ENCODE measurements at places on chromosomes 2 and 18. TPM values are rescaled to one million over a fixed set of nuclear protein-coding genes. Genes with fewer than 3 reads are reported as not detected.

- H3K4me3 ChIP-seq: no peak overlapping the region
- H3K27ac ChIP-seq: no peak overlapping the region
- DNase-seq: no peak
- H3K4me1 ChIP-seq: no peaks in the 10 kb centered on the region
- no peaks in the 10 kb centered on the region for H3K27me3 ChIP-seq
These were observed 88.4 kb upstream of the TPO start for GRCh38 chr2:1324884-1325283.

The AP1S3 gene
- 11.0 TPM for total RNA-seq

- no peaks in the 10 kb centered on the region for H3K36me3 ChIP-seq
- H3K27me3 ChIP-seq: no peaks in the 10 kb centered on the region
- H3K27ac ChIP-seq: no peak overlapping the region
- no peak for DNase-seq
These were observed 48.6 kb upstream of the CD302 start for GRCh38 chr2:159846564-159846963.

DNA sequence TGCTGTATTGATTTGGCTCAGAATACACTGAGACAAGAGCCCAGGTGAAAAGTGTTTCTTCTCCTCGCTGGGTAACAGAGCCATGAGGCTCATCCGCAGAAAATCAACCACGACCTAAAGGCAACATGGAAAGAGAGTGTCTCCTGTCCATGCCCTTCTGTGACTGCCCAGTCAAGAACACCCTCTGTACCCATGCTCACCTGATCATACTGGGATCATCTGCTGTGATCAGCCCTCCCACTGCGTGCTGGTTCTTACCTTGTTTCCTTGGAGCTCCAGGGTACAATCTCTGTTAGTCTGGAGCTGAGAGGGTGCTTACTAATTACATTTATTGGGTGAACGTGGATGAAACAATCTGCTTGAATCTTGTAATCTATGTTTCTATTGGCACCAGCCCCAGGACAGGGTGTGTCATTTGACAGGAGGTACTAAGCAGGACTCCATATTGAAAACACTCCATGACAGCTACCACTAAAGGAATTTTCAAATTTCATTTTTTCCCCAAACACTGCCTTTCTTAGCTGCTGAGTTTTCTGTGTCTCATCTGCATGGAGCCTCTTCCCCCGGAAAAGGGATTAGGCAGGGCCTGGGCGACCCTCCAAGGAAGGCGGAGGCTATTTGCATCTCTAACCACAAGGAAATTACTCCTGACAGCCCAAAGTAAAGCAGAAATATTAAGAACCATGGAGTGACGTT lies 39.7 kb upstream of the GRP start:
- H3K27me3 ChIP-seq: no peaks in the 10 kb centered on the region
- no peak overlapping the region for H3K27ac ChIP-seq
- DNase-seq: no peak
- no peak overlapping the region for H3K4me3 ChIP-seq
- no peaks in the 10 kb centered on the region for H3K4me1 ChIP-seq

DNA sequence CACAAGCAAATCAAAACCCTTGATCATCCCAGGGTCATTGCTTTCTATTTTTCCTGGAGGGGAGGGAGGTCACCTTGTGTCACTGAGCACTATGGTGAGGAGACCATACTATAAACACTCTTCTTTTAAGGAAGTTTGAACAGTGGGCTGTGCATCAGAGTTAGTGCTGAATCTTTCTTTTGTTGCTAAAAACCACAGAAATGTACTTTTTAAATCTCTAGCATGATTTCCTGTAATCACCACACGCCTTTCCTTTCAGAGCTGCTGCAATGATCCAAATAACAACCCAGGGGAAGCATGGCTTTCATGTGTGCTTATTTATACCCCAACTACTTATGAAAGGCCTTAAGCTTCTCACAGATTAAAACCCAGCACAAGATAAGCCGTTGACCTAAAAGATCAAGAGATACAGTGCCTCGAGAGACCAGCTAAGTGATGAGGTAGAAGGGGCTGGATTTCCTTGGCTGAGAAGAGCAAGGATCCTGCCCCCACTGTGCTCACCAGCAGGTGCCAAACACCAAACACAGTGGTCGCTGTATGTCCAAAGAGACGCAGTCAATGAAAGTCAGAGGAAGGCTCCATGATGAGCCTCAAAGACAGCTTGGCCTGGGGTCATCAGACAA lies 34.7 kb downstream of the TRABD2A start:
- no peaks in the 10 kb centered on the region for H3K27me3 ChIP-seq
- no peak overlapping the region for H3K27ac ChIP-seq
- DNase-seq: no peak
- no peak overlapping the region for H3K4me3 ChIP-seq

- H3K36me3 ChIP-seq: peaks cover 4% of the 10 kb centered on the region
- H3K4me1 ChIP-seq: peaks cover 3% of the 10 kb centered on the region
- DNase-seq: no peak
- H3K27me3 ChIP-seq: no peaks in the 10 kb centered on the region
These were observed 93.8 kb downstream of the ROCK2 start for GRCh38 chr2:11250400-11251196.

DNA sequence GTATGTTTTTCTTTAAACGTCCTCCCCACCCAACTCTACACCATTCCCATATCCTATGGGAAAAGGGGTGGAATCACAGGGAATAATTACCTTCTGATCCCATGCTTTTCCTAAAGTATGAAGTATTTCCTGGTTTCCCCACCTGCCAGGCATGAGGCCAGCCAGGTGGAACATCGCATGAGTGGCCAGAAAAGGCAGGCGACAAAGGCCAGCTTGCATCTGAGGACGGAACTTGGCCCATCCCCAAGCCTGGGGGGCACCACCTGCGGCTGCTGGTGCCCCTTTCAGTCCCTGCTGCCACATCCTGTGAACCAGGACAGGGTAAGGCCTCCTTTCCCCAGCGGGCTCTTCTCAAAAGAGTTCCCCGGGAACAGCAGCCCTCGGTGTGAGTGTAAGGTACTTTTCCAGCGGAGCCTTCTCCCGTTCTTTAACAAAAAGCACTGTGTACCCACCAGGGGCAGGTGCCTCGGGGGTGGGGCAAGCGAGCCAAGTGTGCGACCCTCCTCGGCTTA lies 1.2 kb upstream of the ERFE start:
- H3K4me1 ChIP-seq: no peaks in the 10 kb centered on the region
- no peak for DNase-seq
- H3K27me3 ChIP-seq: peaks cover 4% of the 10 kb centered on the region

DNA sequence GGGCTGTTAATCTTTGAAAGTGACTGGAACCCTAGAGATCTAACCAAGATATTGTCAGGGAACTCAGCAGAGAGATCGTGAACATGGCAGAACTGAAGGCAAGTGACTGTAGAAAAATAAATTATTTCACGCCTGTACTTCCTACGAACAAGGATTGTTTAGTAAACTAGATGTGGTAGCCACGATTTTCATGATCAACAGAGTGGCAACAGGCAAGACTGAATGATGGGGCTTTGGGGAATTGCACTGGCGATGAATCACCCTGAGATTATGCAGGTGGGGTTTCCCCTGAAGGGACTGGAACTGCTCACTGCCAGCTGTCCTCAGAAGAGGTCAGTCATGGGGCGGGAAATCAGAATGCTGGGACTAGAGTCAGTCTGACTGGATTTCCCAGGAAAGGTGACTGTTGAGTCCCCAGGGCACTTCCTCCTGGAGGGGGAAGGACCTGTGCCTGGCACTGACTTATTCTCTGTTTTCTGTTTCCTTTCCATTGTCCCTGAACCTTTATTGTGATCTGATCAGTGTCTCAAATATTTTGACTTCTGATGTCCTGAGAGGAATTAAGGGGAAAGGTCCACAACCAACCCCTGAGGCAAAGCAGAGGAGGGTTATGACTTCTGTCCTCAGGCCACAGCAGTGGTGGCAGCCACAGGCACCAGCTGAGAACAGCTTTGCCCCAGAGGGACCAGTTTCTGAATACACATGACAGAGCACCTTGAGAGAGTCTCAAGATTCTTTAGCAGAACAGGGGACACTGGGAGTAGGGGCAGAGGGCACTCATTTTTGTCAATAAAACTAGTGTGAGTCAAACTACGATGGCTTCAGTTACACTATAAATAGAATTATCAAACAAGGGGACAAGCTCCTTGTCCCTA lies 70.0 kb downstream of the NAB1 start:
- H3K4me3 ChIP-seq: no peak overlapping the region
- H3K27ac ChIP-seq: no peak overlapping the region
- DNase-seq: no peak
- no peaks in the 10 kb centered on the region for H3K27me3 ChIP-seq
- H3K4me1 ChIP-seq: no peaks in the 10 kb centered on the region
- peaks cover 6% of the 10 kb centered on the region for H3K36me3 ChIP-seq

GRCh38 chr2:35787302-35788031 lies 568.1 kb upstream of the CRIM1 start:
- no peak overlapping the region for H3K27ac ChIP-seq
- no peak overlapping the region for H3K4me3 ChIP-seq
- H3K27me3 ChIP-seq: no peaks in the 10 kb centered on the region

The BOLL gene
- total RNA-seq: not detected

The RTP5 gene
- not detected for total RNA-seq

The DSC1 gene
- not detected for total RNA-seq

The PSMD14 gene
- 86.4 TPM for total RNA-seq

GRCh38 chr18:57527556-57528229 lies 58.8 kb downstream of the FECH start:
- H3K4me3 ChIP-seq: no peak overlapping the region
- H3K36me3 ChIP-seq: peaks cover 4% of the 10 kb centered on the region
- no peak overlapping the region for H3K27ac ChIP-seq
- DNase-seq: no peak

The RIT2 gene
- 1.3 TPM for total RNA-seq

GRCh38 chr2:240873805-240874714 lies 5.4 kb downstream of the AGXT start:
- no peak for DNase-seq
- H3K4me3 ChIP-seq: no peak overlapping the region
- no peak overlapping the region for H3K27ac ChIP-seq
- no peaks in the 10 kb centered on the region for H3K4me1 ChIP-seq
- H3K36me3 ChIP-seq: no peaks in the 10 kb centered on the region
- H3K27me3 ChIP-seq: no peaks in the 10 kb centered on the region

The ALKAL2 gene
- 0.48 TPM for total RNA-seq

DNA sequence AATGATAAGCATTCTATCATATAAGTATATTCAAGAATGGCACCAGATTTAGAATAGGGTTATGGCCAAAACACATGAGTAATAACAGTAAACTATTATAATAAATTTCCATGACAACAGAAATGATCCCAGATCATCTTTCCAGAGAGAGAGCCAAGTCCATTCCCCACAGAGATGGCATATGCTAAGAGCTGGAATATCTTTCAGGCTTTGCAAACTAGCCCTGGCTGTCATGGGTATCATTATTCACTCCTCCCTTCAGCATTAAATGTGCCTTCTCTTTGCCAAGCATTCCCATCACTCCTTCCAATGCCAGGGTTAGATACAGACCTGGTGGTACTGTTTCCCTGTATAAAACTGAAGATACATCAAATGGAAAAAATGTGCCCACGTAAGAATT lies 10.9 kb downstream of the FEZ2 start:
- peaks cover 57% of the 10 kb centered on the region for H3K36me3 ChIP-seq
- H3K4me1 ChIP-seq: no peaks in the 10 kb centered on the region
- no peaks in the 10 kb centered on the region for H3K27me3 ChIP-seq
- H3K27ac ChIP-seq: no peak overlapping the region

- H3K27me3 ChIP-seq: no peaks in the 10 kb centered on the region
- no peak overlapping the region for H3K4me3 ChIP-seq
- DNase-seq: no peak
These were observed 46.0 kb upstream of the SEC11C start for GRCh38 chr18:59093668-59094067.

DNA sequence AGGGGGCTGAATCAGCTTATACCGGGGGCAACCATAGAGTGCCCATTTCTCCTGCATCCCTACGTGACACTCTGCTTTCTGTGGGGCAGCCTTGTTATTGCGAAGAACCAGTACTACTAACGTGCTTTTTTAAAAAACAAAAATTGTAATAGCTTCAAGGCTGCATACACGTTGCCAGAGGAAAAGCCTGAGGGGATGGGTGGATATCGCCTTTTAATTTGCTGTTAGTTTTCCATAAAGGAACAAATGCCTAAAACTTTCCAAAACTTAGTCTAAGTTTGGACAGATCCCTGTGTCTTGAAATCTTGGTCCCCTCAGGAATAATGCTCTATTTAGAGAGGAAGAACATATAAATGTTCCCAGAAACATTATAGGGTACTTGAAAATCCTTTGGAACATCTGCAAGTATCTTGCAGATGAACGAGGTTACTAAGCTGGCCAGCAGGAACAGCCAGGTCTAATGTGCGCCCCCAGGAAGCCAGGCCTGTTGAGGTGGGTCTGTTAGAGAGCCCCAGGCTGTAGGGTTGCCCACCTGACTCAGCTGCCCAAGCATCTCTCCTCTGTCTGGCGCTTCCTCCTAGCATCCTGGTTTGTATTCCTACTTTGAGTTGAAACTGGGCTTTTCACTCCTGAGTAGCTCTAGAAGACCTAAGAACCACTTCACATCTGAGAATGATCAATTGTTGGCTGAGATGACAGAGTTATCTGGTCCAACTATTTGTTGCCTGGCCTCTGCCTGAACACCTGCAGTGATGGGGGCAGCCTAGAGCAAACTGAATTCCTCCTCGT lies 96.9 kb downstream of the TGOLN2 start:
- peaks cover 24% of the 10 kb centered on the region for H3K4me1 ChIP-seq
- H3K27me3 ChIP-seq: no peaks in the 10 kb centered on the region
- peak overlapping the region; percentile 35 for H3K4me3 ChIP-seq
- H3K27ac ChIP-seq: no peak overlapping the region

DNA sequence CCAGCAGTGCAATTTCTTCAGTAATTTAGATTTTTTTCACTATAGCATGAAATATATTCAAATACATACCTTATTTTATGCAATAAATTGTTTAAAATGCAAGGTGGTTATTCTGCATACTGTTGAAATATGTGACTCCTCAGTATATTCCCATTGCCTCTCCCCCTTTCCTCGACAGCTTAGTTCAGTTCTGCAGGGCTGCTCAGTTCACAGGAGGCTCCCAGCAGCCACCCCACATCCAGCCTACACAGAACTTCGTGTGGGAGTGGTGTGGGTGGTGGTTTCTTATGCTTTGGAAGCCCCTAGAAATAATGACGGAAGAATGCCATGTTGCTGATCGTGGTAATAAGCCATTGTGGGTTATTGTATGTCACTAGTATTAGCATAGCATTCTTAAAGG lies 79.7 kb downstream of the FAM210A start:
- H3K27me3 ChIP-seq: no peaks in the 10 kb centered on the region
- H3K4me1 ChIP-seq: no peaks in the 10 kb centered on the region
- no peak overlapping the region for H3K4me3 ChIP-seq

The MRPL33 gene
- total RNA-seq: 66.8 TPM

GRCh38 chr2:60966507-60967405 lies 50.8 kb upstream of the PEX13 start:
- H3K4me1 ChIP-seq: no peaks in the 10 kb centered on the region
- H3K27ac ChIP-seq: no peak overlapping the region
- H3K36me3 ChIP-seq: no peaks in the 10 kb centered on the region
- no peak for DNase-seq
- H3K27me3 ChIP-seq: no peaks in the 10 kb centered on the region

DNA sequence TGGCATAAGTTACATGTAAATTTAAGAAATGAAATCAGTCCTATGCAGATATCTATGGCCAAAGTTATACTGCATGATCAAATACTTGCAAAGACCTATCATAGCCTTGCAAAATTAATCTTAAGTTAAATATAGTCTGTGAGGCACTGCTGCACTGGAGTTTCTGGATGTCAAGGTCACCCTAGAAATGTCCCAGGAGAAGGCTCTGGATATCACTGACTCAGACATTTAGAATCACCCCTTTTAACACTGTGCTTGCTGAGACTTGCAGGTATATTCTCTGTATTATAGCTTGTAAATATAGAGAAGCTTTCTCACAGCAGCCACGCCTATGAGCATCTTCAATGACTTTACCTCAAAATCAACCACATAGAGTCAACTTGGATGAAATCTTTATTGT lies 51.5 kb downstream of the ETAA1 start:
- H3K27me3 ChIP-seq: no peaks in the 10 kb centered on the region
- no peak overlapping the region for H3K4me3 ChIP-seq
- H3K27ac ChIP-seq: no peak overlapping the region
- no peaks in the 10 kb centered on the region for H3K36me3 ChIP-seq
- DNase-seq: no peak
